PC-9 (cell line): ENCODE measurements at places on chromosomes 3 and 15. TPM values are rescaled to one million over a fixed set of nuclear protein-coding genes. Genes with fewer than 3 reads are reported as not detected.

SLC26A6 gene
- 16.5 and 18.7 TPM in 2 replicates for total RNA-seq

GRCh38 chr3:149274220-149274619 is 52.6 kb upstream of the CP start:
- no peaks in the 10 kb centered on the region for H3K27me3 ChIP-seq
- no peak overlapping the region for H3K27ac ChIP-seq
- no peak for DNase-seq
- peaks cover 18% of the 10 kb centered on the region for H3K4me1 ChIP-seq

GRCh38 chr15:94252223-94252766 is 20.9 kb downstream of the MCTP2 start:
- no peaks in the 10 kb centered on the region for H3K36me3 ChIP-seq
- H3K27me3 ChIP-seq = no peaks in the 10 kb centered on the region
- no peak overlapping the region for H3K27ac ChIP-seq
- no peak overlapping the region for H3K4me3 ChIP-seq
- DNase-seq = no peak

- H3K27me3 ChIP-seq = no peaks in the 10 kb centered on the region
- DNase-seq = no peak
- H3K4me3 ChIP-seq = no peak overlapping the region
- H3K4me1 ChIP-seq = no peaks in the 10 kb centered on the region
- H3K36me3 ChIP-seq = no peaks in the 10 kb centered on the region; the same call in 1 of the 2 replicates
Observed at GRCh38 chr3:44036850-44037249, 204.8 kb upstream of the TOPAZ1 start.

- no peak overlapping the region for H3K27ac ChIP-seq
- DNase-seq = no peak
- no peaks in the 10 kb centered on the region for H3K36me3 ChIP-seq
- H3K4me1 ChIP-seq = no peaks in the 10 kb centered on the region
- H3K27me3 ChIP-seq = no peaks in the 10 kb centered on the region
- H3K4me3 ChIP-seq = no peak overlapping the region
Observed at GRCh38 chr15:38085114-38085513, 150.7 kb downstream of the TMCO5A start.

DNA sequence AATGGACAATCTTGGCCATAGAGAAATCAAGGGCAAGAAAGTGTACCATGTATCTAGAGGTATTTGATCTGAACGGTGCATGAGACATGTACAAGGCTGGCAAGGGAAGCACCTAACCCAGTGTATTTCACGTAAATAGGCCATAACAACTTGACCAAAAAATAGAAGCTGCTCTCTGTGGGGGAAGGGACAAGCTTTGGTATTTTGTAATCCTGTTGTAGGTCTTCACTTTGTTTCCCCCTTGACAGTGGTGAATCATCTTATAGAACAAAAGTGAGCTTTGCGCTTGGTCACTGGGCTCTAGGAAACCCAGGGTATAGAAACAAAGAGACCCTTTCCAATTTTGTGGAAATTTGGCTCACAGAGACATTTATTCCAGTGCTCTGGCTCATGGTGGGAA is 21.0 kb downstream of the LARS2 start:
- H3K4me1 ChIP-seq = no peaks in the 10 kb centered on the region
- H3K27me3 ChIP-seq = no peaks in the 10 kb centered on the region
- 0 out of 2 replicates have a peak, but pooled peaks cover 3% of the 10 kb centered on the region for H3K36me3 ChIP-seq
- DNase-seq = no peak

DNA sequence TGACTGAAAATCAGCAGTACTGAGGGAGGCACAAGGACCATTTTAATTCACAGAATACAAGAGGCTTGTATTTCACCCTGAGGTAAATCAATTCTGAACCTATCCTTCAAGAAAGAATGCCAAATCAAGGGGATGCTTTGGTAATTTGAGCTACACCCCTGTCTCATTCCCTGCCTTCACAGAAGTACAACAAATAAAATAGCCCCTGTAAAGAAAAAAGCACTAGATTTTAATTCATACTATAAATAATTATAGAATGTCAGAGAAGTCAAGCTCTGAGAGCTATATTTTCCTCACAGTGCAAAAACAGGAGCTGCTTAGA is 249.0 kb downstream of the ISL2 start:
- H3K4me1 ChIP-seq = no peaks in the 10 kb centered on the region
- H3K27ac ChIP-seq = no peak overlapping the region
- H3K27me3 ChIP-seq = no peaks in the 10 kb centered on the region
- no peak overlapping the region for H3K4me3 ChIP-seq

GRCh38 chr3:21641959-21642358 is 109.1 kb downstream of the ZNF385D start:
- no peak overlapping the region for H3K27ac ChIP-seq
- no peaks in the 10 kb centered on the region for H3K27me3 ChIP-seq
- H3K36me3 ChIP-seq = no peaks in the 10 kb centered on the region
- H3K4me3 ChIP-seq = no peak overlapping the region

- no peak overlapping the region for H3K27ac ChIP-seq
- no peaks in the 10 kb centered on the region for H3K36me3 ChIP-seq
- H3K27me3 ChIP-seq = no peaks in the 10 kb centered on the region
- no peak overlapping the region for H3K4me3 ChIP-seq
- peak; percentile 5 for DNase-seq
- H3K4me1 ChIP-seq = no peaks in the 10 kb centered on the region
Observed at GRCh38 chr3:176505878-176506621, 691.2 kb downstream of the TBL1XR1 start.

DNA sequence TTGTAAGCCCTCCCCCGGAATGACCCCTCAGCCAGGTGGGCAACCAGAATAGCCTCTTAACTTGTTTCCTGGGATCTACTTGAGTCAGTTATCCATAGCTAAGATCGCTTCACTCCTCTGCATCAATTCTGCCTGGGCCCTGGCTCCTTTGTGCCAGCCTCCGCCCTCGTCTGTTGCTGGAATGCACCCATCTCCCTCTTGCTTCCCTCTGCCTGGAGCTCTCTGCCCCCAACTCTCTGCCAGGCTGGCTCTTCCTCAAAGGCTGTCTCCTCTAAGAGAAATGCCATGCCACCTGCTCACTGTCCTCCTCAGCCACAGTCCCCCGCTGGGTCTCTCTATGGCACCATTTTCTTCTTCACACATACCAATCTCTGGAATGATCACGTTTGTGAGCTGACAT is 240.8 kb downstream of the ADAMTS17 start:
- no peak overlapping the region for H3K27ac ChIP-seq
- H3K36me3 ChIP-seq = no peaks in the 10 kb centered on the region
- no peaks in the 10 kb centered on the region for H3K27me3 ChIP-seq
- H3K4me1 ChIP-seq = 0 out of 2 replicates have a peak, but pooled peaks cover 6% of the 10 kb centered on the region

MCTP2 gene
- total RNA-seq = 4.1 and 5.7 TPM in 2 replicates

GRCh38 chr15:68277131-68277602 is 378 bp upstream of the FEM1B start:
- H3K27me3 ChIP-seq = no peaks in the 10 kb centered on the region
- H3K27ac ChIP-seq = peak overlapping the region; percentile 97
- H3K36me3 ChIP-seq = peaks cover 6% of the 10 kb centered on the region; the same call in 1 of the 2 replicates
- no peak for DNase-seq
- peak overlapping the region; percentile 97 for H3K4me3 ChIP-seq

- peaks cover 5% of the 10 kb centered on the region; the same call in 1 of the 2 replicates for H3K36me3 ChIP-seq
- no peak overlapping the region for H3K4me3 ChIP-seq
- no peak overlapping the region for H3K27ac ChIP-seq
- no peak for DNase-seq
Observed at GRCh38 chr3:37086918-37087317, 87.5 kb downstream of the LRRFIP2 start.

DNA sequence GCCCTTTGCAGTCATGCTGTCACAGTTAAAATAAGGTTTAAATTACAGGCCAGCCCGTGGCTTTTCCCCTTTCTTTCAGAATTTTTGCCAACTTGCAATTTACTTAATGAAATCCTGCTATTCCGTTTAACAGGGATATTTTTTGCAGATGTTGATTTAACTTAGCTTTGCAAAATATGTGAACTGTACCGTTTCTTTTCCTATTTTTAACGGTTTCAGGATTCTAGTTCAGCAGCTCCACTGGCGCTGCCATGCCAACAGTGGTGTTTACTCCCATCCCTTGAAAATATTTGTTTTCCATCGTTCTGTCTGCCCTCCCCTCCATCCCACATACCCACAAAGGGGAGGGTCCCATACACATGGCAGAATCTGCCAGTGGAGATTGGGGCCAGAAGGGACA is 54.3 kb downstream of the SMAD6 start:
- H3K27me3 ChIP-seq = no peaks in the 10 kb centered on the region
- H3K36me3 ChIP-seq = no peaks in the 10 kb centered on the region; the same call in 1 of the 2 replicates
- H3K4me1 ChIP-seq = peaks cover 53% of the 10 kb centered on the region
- no peak for DNase-seq

LARP6 gene
- total RNA-seq = 31.2 and 33.4 TPM in 2 replicates

AGBL1 gene
- total RNA-seq = not detected in 2 replicates
